ENCODE measurements at places on chromosomes 7 and 10.

DNA sequence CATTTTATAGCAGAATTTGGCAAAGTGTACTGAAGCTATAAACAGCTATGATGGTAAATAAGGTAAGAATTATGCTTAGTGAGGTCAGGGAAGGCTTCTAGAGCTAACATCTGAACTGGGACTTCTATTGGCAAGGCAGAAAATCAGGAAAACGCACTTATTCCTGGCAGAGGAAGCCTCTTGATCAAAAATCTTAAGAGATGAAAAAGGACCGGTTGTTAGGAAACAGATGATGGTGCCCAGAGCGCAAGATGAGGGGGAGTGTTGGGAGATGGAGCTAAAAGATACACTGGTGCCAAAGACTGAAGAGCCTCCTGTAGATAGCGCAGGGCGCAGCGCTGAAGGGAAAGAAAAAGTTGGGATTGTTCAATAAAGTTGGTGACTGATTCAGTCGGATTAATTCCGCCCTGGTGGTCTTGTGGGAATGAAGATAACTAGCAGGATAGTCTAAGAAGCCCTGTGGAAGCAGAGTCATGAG, 550 bp upstream of the CALU start:
- peaks cover 3% of the 10 kb centered on the region for H3K27me3 ChIP-seq
- peaks cover 16% of the 10 kb centered on the region for H3K36me3 ChIP-seq
- peak overlapping the region; percentile 95 for H3K27ac ChIP-seq
- peak overlapping the region; percentile 91 for H3K4me3 ChIP-seq
- H3K4me1 ChIP-seq: peaks cover 33% of the 10 kb centered on the region
- DNase-seq: peak; percentile 43

DNA sequence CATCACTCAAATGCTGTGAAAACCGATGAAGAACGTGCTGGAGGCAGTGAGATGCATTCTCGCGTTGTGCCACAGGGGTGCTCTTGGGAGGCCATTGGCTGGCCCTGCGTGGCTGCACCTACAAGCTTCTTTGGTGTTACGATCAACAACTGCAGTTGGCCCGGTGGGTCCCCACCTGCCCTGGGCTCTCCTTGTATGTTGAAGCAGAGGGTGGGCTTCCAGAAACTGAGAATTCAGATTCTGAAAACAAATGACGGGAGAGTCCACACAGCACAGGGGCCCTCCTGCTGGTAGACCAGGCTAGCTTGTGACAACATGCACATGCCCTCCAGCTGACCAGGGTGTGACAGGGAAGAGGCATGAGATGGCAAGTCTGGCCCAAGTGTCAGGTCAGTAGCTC, 23.7 kb upstream of the DDC start:
- DNase-seq: no peak
- no peak overlapping the region for H3K4me3 ChIP-seq
- H3K4me1 ChIP-seq: peaks cover 6% of the 10 kb centered on the region
- no peaks in the 10 kb centered on the region for H3K27me3 ChIP-seq
- H3K36me3 ChIP-seq: no peaks in the 10 kb centered on the region

DNA sequence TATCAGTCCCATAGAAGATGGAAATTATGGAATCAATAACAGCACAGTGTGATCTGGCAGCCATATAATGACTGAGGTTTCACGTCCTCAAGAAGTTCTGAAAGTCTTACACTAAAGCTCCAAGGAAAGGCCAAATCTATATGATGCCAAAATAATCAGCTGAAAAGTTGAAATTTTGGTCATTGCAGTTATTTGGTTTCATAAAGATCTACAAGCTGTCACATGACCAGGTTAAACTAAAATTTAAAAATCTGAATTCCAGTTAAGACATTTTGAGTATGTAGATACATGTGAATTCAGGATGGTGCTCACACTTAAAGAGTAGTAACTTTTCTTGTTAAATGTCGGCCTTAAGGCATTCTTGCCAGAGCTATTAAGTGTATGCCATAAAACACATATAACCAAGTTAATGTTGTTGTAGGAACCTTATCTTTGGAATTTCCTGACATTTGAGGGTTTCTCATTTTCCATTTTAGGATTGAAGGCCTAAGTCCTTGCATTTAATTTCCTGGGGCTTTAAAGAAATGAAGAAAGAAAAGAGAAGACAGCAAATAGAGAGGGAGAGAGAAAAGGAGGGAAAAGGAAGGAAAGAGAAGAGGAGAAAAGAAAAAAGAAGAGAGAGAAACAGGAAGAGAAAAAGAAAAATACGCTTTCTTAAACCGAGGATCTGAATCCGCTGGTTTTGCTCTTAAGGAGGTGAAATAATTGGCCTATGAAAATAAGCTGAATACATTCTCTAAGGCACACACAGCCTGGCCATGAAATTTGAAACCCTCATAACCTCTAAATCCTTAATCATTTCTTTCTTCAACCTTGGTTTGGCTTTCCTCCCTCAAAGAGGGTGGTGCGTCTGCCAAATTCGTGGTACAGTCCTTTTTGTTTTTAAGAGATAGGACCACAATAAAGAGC, 43.8 kb downstream of the DENND2A start:
- H3K36me3 ChIP-seq: no peaks in the 10 kb centered on the region
- no peak overlapping the region for H3K4me3 ChIP-seq
- DNase-seq: no peak
- H3K27me3 ChIP-seq: peaks cover 18% of the 10 kb centered on the region
- H3K4me1 ChIP-seq: peaks cover 12% of the 10 kb centered on the region
- H3K27ac ChIP-seq: no peak overlapping the region

DNA sequence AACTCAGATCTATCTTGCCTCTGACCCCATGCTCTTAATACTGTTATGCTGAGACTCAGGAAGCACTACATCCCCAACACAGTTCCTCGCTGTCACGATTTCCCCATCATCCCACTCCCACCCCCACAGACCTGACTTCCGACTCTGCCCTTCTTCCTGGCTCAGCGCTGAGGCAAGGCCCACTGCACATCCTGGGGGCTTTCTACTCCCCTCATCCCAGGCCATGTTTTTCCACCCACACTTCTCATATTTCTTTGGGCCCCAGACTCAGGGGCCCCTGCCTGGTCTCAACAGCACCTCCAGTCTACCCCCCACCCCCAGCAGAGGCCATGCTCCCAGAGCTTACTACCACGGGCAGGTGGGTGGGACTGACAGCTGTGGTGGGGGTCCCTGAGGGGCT, 7.7 kb upstream of the NDST2 start:
- H3K27ac ChIP-seq: no peak overlapping the region
- H3K36me3 ChIP-seq: peaks cover 38% of the 10 kb centered on the region
- no peaks in the 10 kb centered on the region for H3K27me3 ChIP-seq
- H3K4me1 ChIP-seq: no peaks in the 10 kb centered on the region
- no peak for DNase-seq
- H3K4me3 ChIP-seq: no peak overlapping the region

DNA sequence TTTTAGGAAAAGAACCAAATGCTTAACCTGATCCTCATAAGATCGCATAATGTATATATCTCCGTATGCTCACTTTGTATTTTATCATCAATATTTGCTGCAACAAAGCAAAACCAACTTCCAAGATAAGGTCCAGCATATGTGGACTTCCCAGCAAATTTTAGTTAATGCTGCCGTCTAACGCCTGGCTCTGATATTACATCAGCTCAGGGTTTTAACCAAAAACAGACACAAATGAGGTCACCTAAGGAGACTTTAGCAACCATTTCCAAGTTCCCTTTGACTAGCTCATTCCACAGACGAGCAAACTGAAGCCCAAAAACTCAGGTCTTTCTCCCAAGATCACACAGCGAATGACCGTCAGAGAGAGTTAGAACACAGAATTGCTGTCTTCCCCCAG, 59.4 kb upstream of the UCN3 start:
- H3K4me1 ChIP-seq: no peaks in the 10 kb centered on the region
- DNase-seq: no peak
- H3K27ac ChIP-seq: no peak overlapping the region

Data from activated CD8-positive, alpha-beta T cell treated with anti-CD3 and anti-CD28 coated beads, Interleukin-2, amount 10 ng/mL, durations not matched to agents 7 days and 5 days (primary cell).